ENCODE measurements at places on chromosomes 7 and 10.

- DNase-seq = no peak
Measured at GRCh38 chr10:69825604-69826003, 23.9 kb downstream of the COL13A1 start.

DNA sequence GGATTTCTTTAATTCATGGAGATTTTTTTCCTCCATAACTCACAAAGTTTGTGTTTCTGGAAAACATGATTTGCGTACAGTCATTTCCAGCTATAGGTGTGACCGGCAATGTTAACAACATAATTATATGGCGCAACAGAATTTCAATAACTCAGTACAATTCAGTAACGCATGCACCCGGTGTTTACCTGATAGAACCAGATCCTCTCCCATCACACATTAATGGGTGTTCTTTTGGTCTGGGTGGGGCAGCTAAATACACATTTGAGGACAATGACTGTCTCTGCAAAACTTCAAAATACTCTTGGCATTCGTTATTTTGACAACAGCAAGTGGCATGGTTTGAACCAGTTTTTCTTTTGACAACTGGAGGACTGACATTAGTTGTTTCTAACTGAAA, 102.3 kb downstream of the KLF6 start:
- no peak for DNase-seq

GRCh38 chr10:33858326-33858725, 523.9 kb upstream of the NRP1 start:
- no peak for DNase-seq

DNA sequence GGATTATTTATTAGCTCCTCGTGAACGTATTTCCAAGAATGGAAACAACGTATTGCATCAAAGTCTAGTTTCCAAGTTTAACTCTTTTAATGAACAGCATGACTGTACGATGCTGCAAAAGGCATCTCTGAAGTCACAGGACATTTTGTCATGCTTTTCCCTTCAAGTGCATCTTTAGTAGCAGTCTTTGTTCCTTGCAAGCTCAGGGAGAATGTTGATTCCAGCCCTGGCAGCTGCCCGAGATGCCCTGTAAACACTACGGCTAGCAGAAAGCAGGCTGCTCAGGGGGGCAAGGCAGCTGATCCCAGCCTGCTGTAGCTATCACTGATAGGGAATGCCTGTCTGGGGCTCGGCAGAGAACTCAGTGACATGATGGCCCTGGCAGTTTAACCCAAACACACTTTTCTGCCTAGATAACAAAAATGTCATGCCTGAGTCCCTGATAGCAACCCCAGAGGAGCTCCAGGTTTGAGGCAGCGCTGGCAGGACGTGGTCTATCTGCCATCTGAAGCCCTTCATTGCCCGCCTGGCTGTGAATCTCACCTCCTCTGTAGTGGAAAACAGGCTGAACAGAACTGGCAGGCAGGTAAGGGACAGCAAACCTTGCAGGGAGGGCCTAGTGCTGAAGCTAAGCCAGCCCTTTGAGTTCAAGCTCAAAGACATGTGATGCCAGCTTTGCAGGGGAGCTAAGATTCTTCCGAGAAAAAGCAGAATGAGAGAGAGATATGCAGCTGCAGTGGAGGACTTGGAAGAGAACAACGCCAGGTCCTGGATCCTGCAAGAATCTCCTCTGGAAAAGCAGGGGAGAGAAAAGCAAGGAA, 264.6 kb downstream of the SNX10 start:
- no peak for DNase-seq

DNA sequence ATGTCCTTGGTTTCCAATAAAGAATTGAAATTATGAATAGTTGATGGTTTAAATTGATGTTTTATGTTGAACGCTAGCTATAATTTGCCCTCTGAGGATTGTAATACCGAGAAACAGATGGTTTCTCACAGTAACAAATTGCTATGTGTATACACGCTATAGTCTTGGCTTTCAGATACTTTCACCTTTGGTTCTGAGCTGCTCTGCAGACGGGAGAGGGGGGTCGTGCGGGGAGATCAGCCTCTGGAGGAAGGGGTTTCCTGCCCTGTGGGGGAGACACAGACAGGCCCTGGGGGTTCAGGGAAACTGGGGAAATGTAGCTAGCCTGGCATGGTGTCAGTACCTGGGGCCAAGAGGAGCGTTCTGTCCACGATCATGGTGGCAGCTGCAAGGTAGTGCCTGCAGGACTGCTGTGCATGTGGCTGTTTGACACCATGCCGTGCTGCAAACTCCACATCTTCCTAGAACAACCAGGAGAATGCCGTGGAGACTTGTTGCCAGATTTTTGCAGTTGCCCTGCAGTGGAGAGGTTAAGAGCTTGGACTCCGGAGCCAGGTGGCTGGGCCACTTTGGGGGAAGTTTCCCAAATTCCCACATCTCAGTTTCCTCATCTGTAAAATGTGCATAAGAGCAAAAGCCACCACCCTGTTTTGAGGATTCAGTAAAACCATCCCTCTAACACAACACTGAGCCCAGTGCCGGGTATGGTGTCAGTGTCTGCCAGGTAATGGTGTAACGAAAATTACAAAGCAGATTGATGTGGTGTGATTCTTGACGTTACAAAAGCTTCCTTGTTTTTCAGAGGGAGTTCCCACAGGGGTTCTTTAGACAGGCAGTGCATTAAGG, 167.9 kb downstream of the CUX1 start:
- DNase-seq = no peak

- DNase-seq = no peak
Measured at GRCh38 chr10:85826377-85826776, 540.2 kb downstream of the GRID1 start.
